ENCODE measurements at places on chromosomes 6 and 20.

GRCh38 chr6:34513646-34514045 lies 42.5 kb downstream of the SPDEF start:
- DNase-seq, result no peak

DNA sequence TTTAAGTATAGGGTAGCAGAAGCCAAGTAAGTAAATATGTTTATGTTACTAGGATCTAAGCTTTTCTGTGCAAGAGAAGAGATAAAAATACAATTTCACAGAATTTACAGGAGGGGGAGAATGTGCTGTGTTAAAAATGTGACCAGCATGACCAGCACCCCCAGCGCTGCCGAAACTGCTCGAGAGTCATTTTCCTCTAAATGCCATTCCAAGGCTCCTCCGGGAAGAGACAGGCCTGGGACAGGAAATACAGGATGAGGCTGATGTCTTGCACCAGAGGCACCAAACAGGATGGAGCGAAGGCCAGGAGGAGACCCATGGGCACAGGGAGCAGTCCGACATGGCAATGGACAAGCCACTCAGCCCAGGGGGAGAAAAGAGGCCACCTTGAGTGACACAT lies 21.1 kb downstream of the TAF4 start:
- no peak for DNase-seq

- no peak for DNase-seq
These were observed 13.0 kb downstream of the PSMG4 start for GRCh38 chr6:3271756-3272155.

DNA sequence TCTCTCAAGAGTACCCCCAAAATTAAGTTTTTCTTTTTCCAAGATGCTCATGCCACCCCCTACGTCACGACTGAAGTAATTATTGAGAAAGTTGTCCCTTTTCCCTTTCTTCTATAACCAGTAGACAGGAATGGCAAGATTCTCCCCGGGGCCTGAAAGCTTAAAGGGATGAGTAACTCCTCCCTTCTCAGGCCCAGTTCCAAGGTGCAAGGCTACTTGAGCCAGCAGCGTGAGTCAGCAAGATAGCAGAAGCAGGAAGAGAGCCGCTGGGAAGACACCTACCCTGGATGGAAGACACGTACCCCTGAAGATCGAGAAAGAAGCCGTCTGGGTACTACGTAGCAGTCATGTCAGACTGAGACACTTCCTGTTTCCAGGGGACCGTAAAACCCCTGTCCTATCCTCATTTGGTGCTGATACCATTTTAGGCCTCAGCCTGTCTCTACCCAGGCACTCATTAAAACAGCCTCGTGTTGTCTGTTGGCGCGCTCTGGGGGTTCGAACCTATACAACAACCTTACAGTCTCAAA lies 241.0 kb downstream of the ADGRG6 start:
- DNase-seq, result no peak

DNA sequence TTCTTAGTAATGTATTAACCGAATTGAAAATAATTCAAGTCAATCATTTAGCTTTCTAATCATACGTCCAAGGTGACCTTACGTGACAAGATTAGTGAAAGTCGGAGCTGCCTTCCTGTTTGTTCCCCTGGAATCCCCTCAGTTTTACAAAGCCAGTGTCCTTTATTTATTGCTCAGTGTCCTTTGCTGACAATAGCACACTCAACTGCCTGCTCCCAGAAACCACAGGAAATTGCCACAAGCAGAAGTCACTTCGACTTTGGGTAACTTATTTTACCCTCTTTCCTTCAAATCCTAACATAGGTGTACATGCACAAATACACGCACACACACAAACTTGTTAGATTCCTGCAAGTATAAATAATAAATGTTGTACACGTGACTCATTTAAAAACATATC lies 1167.7 kb upstream of the ADGRB3 start:
- no peak for DNase-seq

DNA sequence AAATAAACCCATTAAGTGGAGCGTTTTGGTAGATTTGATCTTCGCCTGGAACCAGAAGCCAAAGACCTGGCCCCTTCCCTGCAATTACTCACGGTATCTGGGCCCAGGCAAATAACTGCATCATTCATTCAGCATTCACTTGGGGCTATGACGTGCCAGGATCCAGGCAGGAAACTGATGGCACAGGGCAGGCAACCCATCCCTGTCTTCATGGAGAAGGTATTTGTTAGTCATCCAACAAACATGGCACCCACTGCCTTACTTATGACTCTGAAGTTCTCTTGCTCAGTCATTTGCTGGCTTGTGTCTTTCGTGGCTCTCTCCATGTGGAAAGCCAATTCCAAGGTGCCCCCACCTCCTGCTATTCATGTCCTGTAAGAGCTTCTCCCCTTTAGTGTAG lies 232.4 kb downstream of the BMP7 start:
- no peak for DNase-seq

- no peak for DNase-seq
These were observed 33.6 kb upstream of the ID4 start for GRCh38 chr6:19803331-19804204.

DNA sequence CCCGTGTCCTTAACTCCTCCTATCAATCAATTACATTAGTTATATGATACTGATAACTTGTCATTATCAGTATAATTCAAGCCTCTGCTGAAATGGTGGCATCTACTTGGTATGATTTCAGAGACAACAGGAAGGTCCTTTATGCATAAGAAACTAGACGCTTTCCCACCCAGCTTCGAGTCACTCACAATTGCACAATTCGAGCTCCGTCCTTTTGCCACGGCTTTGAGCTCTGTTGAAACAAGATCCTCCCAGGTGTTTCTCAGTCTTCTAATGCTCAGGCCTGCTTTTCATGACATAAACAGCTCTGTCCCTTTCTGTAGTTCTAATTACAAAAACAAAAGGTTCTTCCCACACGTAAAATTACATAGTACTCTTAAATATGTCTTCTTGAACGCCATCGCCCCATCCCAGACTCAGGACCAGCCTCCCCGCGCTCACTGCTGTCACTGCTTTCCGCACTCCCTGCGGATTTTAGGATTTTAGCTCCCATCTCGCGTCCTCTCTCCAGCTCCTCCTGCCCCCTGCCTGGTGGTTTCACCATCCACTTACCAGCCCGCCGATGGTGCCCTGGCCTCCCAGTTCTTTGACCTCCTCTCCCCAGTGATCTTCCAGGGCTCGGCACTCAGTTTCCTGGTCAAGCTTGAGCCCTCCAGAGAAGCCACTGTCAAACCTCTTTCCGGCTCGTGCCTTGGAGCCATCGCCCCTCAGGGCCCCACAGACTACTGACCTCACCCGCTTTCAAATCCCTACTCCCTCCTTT lies 23.2 kb upstream of the PNPLA1 start:
- no peak for DNase-seq

DNA sequence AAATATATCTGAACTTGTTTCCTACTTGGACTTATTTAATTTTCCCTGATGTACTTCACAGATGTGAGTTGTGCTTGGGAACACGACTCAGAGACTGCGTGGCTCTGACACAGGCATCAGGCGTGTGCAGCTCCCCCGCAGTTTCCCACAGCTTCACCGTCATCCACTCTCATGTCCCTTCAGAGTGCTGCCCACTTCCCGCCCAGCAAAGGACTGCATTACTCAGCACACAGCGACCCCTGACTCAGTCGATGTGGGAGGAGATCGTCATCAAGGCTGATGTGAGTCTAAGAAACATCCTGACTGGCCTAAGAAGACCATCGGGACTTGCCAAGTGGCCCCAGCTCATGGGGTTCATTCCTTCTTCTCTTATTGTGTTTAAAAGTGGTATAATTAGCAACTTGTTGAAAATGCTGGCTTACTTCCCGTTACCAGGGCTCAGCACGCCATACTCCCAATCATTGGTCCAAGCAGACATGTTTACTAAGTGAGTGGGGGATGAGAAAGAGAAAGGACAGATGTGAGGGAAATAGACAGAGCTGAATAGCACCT lies 539.4 kb upstream of the JARID2 start:
- no peak for DNase-seq
